ENCODE measurements at places on chromosomes 2 and 18.

GRCh38 chr18:2845172-2845571 is 1.6 kb upstream of the EMILIN2 start:
- DNase-seq: no peak

GRCh38 chr2:192010073-192010472 is 163.2 kb upstream of the CAVIN2 start:
- DNase-seq: no peak

DNA sequence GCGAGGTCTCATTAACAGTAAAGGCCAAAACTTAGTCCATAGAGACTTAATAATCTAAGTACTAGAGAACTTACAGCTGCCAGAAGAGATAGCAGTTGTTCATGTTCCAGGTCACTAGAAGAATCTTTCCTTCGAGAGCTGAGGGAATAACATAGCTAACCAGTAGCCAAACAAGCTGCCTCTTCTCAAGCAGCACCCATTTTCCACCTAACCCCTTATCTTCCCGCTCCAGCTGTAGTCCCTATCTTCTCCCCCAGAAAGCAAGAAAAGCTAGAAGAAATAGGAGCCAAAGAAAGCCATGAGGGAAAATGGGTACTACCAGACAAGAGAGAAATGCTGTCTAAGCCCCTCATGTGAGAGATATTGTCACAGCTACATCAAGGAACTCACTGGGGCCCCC is 24.0 kb downstream of the SULT1C4 start:
- DNase-seq: no peak

DNA sequence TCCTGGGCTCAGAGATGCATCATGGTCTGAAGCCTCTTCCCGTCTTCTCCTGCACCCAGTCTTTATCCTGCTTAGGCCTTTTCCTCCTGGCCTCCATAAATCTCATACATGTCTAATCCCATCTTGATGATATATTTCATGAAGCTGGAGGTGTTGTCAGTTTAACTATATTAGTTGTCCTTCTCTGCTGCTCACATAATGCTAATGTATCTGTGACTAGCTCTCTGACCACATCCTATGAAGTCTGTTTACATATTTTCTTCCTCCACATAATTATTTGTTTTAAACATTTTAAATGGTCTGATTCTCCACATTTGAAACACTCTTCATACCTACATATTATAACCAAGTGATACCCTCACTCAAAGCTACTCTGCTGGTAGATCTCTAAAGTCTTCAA is 315.2 kb upstream of the RND3 start:
- no peak for DNase-seq

GRCh38 chr18:42654556-42654955 is 460.9 kb downstream of the RIT2 start:
- no peak for DNase-seq

DNA sequence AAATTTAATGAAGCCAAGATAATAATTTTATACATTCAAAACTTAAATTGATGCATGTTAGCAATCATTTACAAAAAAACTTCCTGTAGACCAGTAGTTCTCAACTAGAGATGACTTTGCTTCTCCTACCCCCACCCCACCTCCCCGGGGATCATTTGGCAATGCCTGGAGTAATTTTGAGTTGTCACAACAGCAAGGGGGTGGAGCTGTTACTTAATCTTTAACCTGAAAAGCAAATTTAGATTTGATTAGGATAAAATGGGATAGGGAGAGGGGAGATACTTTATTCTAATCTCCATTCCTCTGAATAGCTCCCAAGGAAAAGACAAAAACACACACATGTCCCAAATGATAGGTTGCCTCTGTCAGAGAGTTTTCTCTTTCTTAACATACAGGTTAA is 4.2 kb downstream of the SLC40A1 start:
- no peak for DNase-seq

DNA sequence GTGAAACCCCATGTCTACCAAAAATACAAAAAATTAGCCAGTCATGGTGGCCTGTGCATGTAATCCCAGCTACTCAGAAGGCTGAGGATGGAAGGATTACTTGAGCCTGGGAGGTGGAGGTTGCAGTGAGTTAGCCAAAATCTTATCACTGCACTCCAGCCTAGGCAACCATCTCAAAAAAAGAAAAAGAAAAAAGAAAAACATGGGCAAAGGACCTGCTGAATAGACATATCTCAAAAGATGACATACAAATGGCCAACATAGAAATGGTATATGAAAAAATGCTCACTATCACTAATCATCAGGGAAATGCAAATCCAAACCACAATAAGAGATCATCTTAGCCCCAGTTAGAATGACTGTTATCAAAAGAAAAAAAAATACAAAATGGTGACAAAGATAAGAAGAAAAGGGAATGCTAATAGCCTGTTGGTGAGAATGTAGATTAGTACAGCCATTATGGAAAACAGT is 1.4 kb upstream of the TGOLN2 start:
- DNase-seq: no peak

GRCh38 chr2:209619782-209620181 is 151.8 kb upstream of the UNC80 start:
- DNase-seq: no peak

DNA sequence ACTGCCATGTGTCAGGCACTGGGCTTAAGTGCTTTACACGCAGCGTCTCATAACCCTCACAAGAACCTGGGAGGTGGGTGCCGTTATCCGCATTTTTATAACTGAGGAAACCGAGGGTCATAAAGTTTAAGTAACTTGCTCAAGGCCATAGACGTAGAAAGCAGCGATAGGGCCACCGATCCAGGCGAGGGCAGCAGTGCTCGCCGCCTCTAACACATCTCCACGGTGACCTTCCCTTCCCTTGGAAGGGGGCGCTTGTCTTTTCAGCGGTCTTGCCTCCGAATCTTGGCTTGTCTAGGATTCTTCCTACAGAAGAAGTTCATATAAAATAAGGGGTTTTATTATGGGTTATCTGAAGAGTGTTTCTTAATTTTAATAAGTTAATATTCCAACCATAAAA is 186.6 kb downstream of the GBX2 start:
- DNase-seq: peak; percentile 70

- peak; percentile 69 for DNase-seq
Observed at GRCh38 chr2:85119900-85120299, 13.3 kb upstream of the TCF7L1 start.

DNA sequence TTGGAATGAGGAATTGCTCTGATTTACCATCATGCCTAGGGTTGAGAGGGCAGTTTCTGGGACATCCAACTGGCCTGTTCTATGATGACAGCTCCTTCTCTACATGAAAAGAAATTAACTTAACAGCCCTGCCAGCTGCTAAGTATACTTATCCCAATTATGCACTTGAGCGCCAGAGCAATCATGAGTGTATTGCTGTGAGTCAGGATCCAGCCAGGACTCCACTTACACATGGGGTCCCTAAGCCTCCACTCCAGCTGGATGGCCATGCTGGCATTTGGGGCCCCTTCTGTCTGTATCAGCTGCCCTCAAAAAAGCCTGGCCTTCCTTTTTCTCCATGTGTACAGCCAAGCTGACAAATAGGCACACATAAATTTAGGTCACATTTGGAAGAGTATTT is 481.9 kb downstream of the TMX3 start:
- no peak for DNase-seq

GRCh38 chr2:46461011-46461674 is 18.2 kb upstream of the TMEM247 start:
- DNase-seq: peak; percentile 79

- DNase-seq: no peak
Observed at GRCh38 chr2:66379473-66379872, 55.5 kb upstream of the MEIS1 start.

DNA sequence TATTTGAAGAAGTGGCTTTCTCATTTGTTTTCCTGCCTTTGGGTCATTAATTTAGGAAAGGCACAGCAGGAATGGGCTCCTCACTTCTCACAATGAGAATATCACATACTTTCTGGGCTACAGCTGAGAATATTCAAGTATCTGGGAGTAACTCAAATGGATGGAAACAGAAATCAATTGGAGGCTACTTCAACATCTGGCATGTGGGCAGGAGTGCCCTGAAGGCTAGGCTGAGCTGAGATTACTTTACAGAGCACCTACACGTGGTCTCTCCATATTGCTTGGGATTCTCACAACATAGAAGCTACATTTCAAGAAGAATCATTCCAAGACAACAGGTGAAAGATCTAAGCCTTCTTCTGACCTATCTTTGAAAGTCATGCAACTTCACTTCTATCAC is 325.4 kb downstream of the PID1 start:
- DNase-seq: no peak

All from iPS-NIHi11 (cell line).